ENCODE measurements at places on chromosomes 1 and 21.

- no peak for DNase-seq
Measured at GRCh38 chr1:212455401-212455800, 22.7 kb downstream of the NENF start.

GRCh38 chr1:212412374-212412773 is 2.3 kb downstream of the PACC1 start:
- no peak for DNase-seq

GRCh38 chr21:46423546-46424038 is 35.1 kb upstream of the DIP2A start:
- DNase-seq: no peak

DNA sequence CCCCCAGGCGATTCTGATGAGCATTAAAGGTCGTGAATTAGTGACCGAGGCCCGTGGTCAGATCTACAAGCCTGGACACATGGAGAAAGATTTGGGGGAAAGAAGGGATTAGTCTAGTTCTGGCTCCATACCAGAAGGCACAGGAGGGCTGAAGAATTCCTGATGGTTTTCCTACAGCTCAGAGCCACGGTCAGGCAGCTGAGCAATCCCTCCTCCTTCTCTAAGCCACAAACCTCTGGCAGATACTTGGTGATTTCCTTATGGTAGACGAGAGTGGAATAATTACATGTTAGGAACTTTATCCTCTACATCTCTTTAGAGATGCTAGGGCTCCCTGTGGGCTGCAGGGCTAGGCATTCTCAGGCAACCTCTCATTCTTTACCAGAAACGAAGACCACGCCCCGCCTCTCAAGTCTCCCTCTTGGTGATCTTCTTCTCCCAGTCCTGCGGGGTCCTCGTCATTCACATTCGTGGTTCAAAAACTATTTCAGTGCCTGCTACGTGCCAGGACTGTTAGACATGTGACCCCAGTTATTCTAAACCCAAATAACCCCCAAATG is 20.5 kb upstream of the ZBTB18 start:
- DNase-seq: no peak

DNA sequence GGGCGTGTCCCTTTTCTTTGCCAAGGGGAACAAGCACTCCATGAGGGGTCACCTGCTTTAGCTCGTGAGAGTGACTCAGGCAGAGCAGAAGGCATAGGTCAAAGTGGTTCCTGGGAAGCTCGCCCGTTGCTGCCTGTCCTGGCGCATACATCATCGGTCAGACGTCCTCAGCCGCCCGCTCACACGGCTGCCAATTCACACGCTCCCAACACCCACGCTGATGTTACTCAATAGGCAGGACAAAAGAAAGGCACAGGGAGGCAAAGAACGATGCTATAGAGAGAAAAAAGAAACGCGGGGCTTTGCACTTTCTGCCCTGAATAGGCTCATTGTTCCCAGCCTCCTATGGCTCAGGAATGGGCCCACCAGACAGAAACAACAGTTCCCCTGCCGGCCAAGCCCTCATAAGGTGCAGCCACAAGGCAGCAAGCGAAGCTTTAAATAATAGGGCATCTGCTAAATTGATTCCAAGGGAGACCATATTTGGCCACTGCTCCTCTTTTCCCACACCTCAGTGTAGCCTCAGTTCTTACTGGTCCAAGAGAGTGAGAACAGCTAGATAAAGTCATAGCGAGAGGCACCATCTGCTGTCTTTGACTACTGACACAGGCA is 38.7 kb downstream of the VTCN1 start:
- no peak for DNase-seq

DNA sequence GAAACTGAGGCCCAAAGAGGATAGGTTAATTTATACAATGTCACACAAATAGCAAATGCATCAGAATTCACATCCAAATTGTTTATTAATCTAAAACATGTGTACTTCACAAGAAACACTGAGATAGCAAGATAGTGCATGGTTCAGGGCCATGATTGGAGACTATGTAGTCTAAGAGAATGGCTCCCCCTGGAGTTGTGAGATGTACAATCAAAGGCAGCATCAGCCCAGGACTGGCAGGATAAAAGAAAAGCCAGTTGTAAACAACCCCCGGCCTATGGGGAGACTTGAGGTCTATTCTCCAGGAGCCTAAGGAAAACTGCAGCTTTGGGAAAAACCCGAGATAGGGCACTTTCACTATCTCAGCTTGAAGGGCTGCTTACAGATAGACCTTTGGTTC is 511.0 kb downstream of the OMA1 start:
- no peak for DNase-seq

DNA sequence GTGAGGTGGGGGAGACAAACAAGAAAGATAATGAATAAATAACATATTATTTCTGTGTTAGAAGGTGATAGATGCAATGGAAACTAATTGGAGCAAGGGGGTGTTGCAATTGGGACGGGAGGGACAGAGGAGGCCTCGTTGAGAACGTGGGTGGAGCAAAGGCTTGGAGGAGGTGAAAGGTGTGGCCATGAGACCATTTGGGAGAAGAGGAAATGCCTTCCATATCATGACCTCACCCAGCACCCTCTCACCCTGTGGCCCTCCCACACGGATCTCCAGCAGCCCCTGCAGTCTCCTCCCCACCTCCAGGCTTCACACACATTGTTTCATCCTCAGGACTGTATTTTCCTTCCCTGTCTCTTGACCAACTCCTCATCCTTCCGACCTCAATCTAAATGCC is 85.3 kb upstream of the ARHGAP29 start:
- no peak for DNase-seq

GRCh38 chr1:19597496-19598309 is 46.4 kb upstream of the NBL1 start:
- DNase-seq: no peak

DNA sequence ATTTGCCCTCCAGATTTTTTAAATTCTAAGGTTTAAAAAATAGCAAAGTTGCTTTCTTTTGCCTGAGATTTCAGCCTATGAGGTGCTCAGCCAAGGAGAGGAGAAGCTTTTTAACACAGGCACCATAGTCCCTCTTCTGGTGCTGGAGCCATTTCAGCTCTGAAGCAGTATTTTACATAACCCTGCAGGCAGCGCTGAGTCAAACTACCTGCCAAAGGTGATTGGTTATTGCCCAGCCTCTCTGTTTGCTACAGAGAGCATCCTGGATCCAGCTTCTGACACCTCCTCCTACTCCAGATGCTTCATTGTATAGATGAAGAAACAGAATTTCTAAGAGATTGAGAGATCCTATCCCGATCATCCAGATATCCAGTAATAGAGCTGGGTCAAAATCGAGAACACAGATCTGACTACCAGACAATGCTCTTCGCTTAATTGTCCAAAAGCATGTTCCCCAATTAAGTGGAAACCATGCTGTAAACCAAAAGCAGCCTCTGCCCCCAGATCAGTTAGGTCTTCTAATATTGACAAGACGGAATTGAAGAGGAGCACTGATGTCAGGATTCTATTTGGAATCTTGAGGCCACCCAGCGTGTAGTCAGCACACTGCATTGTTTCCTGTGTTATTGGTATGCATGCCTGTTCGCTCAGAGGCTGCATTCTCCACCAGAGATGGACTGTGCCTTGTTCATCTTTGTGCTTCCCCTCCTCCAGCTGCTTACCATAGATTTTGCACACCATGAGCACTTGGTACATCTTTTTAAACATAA is 22.1 kb downstream of the RGS8 start:
- DNase-seq: no peak

DNA sequence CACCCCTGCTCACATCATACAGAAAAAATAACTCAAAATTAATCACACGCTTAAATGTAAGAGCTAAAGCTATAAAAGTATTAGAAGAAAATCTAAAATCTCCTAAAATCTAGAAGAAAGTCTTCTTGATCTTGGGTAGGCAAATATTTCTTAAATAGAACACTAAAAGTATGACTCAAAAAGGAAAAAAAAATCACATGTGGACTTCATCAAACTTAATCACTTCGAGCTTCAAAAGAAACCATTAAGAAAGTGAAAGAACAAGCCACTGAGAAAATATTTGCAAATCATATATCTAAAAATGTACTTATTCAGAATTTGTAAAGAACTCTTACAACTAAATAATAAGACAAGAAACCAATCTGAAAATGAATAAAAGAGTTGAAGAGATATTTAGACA is 32.7 kb downstream of the LRRC52 start:
- no peak for DNase-seq

- DNase-seq: no peak
Measured at GRCh38 chr1:61523893-61524605, 200.9 kb downstream of the TM2D1 start.

DNA sequence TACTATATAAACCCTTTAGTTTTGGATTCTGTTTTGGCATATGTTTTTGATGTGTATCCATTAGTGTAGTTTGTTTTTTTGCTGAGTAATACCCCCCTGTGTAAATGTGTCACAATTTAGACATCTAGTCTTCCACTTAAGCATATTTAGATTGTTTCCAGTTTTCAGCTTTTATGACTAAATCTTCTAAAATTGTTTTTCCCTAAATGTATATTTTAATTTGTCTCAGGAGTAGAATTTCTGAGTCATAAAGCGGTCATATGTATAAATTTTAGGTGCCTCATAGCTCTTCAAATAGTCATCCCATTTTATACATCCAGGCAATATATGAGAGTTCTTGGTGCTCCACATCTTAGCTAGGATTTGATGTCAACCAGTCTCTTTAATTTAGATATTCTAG is 1348.0 kb downstream of the MRPL39 start:
- peak; percentile 33 for DNase-seq

DNA sequence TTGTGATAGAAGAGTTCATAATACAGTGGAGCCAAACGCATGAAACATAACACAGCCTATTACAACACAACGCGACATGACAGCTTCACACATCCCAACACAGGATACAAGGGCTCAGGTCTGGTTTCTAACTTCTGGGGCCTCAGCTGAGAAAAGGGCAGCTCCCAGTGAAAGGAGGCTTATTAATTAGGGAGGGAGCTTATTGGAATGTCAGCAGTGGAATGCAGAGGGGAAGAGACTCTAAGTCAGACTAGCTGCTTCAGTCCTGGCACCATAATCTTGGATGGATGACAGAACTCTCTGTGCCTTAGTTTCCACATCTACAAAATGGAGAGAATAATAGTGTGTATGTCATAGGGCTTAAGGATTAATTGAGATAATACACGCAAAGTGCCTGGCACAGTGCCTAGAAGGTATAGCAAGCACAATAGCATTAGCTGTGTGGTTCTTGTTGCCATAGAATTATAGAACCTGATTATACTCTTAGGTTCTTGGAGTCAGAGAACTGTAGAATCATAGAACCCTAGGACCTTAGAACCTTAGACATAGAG is 22.7 kb upstream of the SLC2A1 start:
- no peak for DNase-seq

GRCh38 chr1:158071138-158071537 is 77.7 kb downstream of the KIRREL1 start:
- no peak for DNase-seq

- DNase-seq: no peak
Measured at GRCh38 chr1:40389322-40389803, 15.8 kb downstream of the SMAP2 start.

DNA sequence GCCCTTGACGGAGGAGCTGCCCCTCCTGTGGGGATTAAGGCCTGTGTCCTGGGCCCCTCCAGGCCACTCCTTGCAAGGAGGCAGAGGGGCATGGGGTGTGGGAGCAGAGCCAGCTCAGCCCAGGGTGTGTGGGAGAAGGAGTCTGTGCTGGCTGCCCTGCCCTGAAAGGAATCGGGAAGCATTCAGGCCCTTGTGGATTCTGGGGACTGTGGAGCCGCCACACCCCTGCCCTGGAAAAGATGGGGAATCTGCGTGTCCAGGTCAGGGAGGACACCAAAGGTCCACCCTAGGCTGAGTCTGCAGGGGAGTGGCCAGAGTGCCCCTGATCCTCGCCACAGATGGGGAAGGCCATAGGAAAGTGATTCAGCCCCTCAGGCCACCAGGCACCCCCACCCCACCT is 16.5 kb upstream of the PRDM16 start:
- no peak for DNase-seq

GRCh38 chr1:79896140-79896539 is 889.6 kb upstream of the ADGRL4 start:
- no peak for DNase-seq

GRCh38 chr1:3423245-3423829 is 31.1 kb upstream of the ARHGEF16 start:
- no peak for DNase-seq

DNA sequence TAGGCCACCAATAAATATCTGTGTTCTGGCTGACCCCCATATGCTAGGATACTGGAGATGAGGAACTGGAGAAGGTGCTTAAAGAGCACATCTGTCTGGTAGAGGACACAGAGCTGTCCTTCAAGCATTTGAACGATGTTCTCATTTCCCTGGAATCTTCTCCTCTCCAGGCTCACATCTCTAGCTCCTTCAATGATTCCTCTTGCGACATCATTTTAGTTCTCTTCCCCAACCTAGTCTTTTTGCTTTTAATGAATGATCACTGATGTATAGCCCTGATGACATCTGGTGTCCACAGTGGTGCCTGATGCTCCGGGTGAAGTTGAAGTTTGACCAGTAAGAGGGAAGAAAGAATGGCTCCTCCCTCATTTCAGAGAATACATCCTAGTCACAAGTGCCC is 80.8 kb upstream of the UBE2U start:
- no peak for DNase-seq

DNA sequence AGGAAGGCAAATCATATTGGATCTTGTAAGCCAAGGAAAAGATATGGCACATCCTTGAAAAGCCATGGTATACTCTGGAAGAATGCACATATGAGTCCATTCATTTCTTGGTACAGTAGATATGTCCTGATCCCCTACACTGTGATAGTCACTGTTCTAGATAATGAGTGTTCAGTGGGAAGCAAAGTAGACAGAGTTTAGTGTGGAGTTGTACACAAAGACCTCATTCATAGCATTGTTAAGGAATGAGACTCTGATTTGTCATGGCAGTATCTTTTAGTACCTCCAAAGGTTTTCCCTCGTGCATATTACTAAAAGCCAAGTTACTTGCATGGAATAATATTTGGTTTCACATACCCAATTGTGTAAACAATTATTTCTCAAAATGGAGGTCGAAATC is 204.7 kb downstream of the NFIA start:
- DNase-seq: no peak

- no peak for DNase-seq
Measured at GRCh38 chr1:182909578-182909977, 43.4 kb downstream of the SHCBP1L start.

DNA sequence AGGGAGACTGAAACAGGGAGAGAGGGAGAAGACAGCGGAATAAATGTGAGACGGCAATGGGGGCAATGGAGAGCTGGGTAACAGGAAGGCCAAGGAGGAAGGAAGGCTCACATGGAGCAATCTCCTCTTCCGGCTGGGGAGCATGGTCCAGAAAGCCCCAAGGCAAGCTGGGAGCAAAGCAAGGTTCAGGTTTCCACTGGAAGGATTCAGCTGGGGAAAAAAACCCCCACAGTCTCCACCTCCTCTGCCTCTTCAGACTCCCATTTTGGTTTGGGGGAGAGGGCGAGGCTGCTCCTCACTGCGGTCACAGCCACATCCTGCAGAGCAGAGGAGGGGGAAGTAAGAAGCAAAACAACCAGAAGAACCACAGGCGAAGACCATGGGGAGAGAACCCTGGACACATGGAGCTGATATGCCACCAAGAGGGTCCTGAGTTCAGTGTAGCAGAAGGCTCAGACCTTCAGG is 650 bp downstream of the TNFAIP8L2 start:
- no peak for DNase-seq
